Esophagus squamous epithelium (tissue), 5 donors: ENCODE measurements at places on chromosomes 2 and 18.

- H3K4me3 ChIP-seq, result no peak overlapping the region
- no peak for DNase-seq
- H3K4me1 ChIP-seq, result peaks cover 7% of the 10 kb centered on the region
- H3K27ac ChIP-seq, result no peak overlapping the region
These were observed 62.0 kb downstream of the GLI2 start for GRCh38 chr2:120797421-120798221.

DNA sequence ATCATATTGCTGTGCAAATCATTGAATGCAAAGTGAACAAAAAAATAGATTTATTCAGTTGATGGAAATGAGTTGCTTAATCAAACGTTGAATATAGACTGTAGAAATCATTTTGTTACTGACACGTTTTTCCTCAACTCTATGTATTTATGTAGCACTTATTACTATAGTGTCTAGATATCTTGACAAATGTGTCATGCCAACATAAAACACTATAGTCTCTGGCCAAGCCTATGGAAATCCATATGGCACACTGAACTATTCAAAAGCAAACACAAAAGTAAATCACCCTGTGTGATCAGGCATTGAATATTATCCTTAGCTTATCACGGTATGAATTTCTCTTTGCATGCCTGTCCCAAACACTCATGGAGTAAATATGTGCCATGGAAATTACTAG, 131.3 kb downstream of the ZNF804A start:
- no peaks in the 10 kb centered on the region for H3K4me1 ChIP-seq
- no peak overlapping the region for H3K27ac ChIP-seq
- no peak overlapping the region for H3K4me3 ChIP-seq
- no peak for DNase-seq

DNA sequence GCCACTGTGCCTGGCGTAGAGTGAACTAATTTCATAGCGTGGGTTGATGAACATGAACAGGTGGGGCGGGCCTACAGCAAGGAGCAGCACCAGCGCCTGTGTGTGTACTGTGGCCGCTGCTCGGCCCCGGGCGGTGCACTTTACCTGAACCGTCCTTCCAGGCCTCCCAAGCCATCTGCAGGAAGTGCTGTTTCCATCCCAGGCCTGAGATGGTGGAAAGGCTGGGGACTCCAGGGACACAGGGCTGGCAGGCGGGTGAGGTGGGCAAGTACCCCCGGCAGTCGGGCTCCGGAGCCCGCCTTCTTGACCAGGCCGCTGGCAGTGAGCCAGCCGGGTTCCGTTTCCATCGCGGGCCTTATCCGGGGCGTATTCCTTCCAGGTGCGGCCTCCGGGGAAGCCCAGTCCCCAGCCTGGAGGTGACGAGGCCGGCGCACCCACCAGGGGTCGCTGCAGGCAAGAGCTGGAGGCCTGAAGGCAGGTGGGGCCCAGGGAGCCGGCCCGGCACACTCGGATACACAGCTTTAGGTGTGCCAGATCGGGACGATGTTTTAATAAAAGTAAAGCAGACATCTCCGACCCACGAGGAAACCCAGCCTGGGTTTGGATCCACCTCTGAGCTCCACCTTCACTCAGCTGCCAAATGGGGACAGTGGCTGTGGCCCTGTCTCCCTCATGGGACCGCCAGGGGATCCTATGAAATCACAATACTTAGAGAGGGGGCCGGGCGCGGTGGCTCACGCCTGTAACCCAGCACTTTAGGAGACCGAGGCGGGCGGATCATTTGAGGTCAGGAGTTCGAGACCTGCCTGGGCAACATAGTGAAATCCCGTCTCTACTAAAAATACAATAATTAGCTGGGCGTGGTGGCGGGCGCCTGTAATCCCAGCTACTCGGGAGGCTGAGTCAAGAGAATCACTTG, 22.7 kb upstream of the PDIA6 start:
- peaks cover 79% of the 10 kb centered on the region for H3K27me3 ChIP-seq
- no peak overlapping the region for H3K4me3 ChIP-seq
- no peak for DNase-seq

DNA sequence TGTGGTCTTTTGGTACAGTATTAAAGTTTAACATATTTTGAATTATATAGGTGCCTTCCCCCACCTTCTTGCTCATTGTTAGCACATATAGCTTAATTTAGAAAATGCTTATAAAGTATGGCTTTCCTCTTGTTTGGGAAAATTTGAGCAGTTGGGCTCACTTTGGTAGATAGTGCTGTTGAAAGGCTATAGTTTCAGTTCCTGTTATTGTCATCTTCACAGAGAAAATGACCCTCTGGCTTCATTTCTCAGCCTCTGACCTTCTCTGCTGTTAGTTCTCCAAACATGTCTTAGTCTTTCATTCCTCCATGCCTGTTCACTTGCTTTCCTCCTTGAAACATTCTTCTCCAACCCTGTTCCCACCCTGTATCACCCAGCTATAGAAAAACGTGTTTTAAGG, 200.6 kb downstream of the WDR7 start:
- no peaks in the 10 kb centered on the region for H3K36me3 ChIP-seq
- H3K4me3 ChIP-seq, result no peak overlapping the region
- no peak for DNase-seq
- no peak overlapping the region for H3K27ac ChIP-seq
- H3K4me1 ChIP-seq, result no peaks in the 10 kb centered on the region

- H3K27me3 ChIP-seq, result no peaks in the 10 kb centered on the region
- no peaks in the 10 kb centered on the region for H3K4me1 ChIP-seq
- H3K4me3 ChIP-seq, result no peak overlapping the region
- no peak for DNase-seq
- H3K36me3 ChIP-seq, result no peaks in the 10 kb centered on the region
These were observed 36.0 kb downstream of the SMIM21 start for GRCh38 chr18:75391279-75392225.

GRCh38 chr18:66553824-66554223, 50.1 kb downstream of the CDH19 start:
- DNase-seq, result no peak
- H3K4me1 ChIP-seq, result no peaks in the 10 kb centered on the region
- H3K4me3 ChIP-seq, result no peak overlapping the region

DNA sequence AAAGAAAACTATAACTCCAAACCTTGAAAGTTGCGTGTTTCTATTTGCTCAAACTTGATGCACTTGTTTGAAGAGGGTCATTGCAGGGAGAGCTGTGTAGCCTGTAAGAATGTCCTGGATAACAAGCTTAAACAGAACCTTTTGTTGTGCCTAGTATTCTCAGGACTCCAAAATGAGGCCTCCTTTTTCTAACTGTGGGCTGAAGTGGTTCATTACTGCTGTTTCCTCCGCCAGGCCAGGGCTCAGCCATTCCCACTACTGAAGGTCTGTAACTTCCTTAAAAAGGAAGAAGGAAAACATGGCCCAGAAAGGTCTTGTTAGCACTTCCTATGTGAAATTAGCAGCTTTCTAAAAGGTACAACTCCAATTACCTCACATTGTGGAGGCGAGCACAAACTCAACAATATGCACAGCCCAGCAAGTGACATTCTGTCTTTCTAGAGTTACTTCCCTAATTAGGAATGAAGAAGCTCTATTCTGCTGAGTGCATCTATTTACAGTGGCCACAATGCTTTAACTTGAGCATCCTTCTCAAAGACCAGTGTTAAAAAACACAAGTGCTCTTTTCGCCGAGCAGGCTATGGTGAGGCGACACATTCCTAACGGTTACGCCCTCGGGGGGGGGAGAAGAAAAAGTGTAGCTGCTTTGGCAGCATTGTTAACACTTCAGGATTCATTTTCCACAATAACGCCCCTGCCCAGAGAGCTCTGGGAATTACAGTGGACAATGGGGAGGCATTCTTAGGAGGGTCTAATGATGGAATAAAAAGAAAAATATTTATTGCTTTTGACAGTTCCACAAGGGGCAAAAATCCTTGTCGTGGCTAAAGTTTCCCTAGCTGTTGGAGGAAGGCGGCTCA, 136.9 kb upstream of the SIX3 start:
- no peak for DNase-seq
- H3K4me1 ChIP-seq, result peaks cover 15% of the 10 kb centered on the region
- no peak overlapping the region for H3K27ac ChIP-seq
- no peak overlapping the region for H3K4me3 ChIP-seq
- H3K27me3 ChIP-seq, result peaks cover 100% of the 10 kb centered on the region

DNA sequence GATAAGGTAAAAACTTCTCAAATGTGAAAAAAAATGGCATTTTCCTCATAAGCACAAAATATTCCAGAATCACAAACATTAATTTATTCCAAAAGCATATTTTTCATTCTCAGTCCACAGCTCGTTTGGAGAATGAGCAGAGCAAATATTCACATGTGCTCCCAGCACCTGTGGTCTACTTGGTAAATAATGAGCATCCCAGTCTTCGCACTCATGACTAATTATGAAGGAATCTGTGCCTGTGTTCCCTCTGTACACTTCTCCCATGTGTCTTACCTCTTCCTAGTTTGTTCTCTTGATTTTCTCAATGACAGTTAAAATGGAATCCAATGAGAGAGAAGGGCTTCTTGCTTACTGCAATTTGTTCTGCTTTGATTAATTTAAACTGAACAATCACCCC, 671.0 kb upstream of the SOX11 start:
- no peaks in the 10 kb centered on the region for H3K36me3 ChIP-seq
- H3K27ac ChIP-seq, result no peak overlapping the region
- H3K4me3 ChIP-seq, result no peak overlapping the region
- H3K27me3 ChIP-seq, result no peaks in the 10 kb centered on the region

DNA sequence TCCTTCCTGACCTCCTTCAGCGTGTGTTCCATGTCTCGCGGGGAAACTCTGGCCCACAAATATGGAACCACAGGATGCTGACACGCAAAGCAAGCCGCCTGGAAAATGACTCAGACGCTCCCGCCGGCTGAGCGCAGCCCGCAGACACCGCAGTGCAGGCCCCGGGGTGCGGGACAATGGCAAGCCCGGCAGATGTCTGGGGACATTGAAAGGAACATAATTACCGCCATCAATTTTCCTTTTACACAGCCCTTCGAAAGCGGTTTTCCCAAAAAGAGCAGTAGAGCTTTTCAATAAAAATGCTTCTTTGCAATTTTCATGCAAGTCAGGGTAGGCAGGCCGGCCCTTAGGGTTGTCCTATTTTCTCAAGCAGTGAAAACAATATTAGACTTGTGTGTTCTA, 159.2 kb upstream of the SH3BP4 start:
- no peaks in the 10 kb centered on the region for H3K36me3 ChIP-seq
- H3K4me1 ChIP-seq, result no peaks in the 10 kb centered on the region
- no peak overlapping the region for H3K27ac ChIP-seq

- peaks cover 11% of the 10 kb centered on the region for H3K4me1 ChIP-seq
- DNase-seq, result no peak
- H3K27me3 ChIP-seq, result no peaks in the 10 kb centered on the region
These were observed 25.7 kb downstream of the NPPC start for GRCh38 chr2:231900486-231900942.

GRCh38 chr2:3857576-3857975, 154.2 kb downstream of the DCDC2C start:
- H3K27me3 ChIP-seq, result no peaks in the 10 kb centered on the region
- H3K36me3 ChIP-seq, result no peaks in the 10 kb centered on the region
- no peak overlapping the region for H3K4me3 ChIP-seq
- H3K4me1 ChIP-seq, result no peaks in the 10 kb centered on the region
- no peak for DNase-seq
- H3K27ac ChIP-seq, result no peak overlapping the region

- DNase-seq, result no peak
- peak overlapping the region; percentile 7 for H3K27ac ChIP-seq
- no peak overlapping the region for H3K4me3 ChIP-seq
- no peaks in the 10 kb centered on the region for H3K36me3 ChIP-seq
These were observed 41.6 kb downstream of the KCNE4 start for GRCh38 chr2:223093436-223094241.

- H3K27ac ChIP-seq, result no peak overlapping the region
- H3K4me3 ChIP-seq, result no peak overlapping the region
- H3K36me3 ChIP-seq, result no peaks in the 10 kb centered on the region
These were observed 64.1 kb downstream of the POLE4 start for GRCh38 chr2:75022516-75022915.

DNA sequence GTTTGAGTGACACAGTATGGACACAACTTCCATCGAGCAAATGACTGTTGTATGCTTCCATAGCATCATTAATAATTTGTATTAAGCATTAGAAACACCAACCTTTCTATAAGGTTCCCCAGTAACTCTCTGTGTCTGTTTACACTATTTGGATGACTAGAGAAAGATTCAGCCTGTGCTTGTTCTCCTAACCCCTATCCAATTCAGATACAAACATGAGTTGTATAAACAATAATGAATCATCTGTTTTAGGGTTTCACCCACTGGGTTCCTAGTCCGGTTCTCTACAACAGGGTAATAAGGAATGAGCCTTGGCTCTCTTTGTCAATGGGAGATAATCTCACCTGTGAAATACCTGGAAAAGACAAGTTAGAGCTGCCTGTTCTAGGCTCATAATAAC, 894.1 kb upstream of the PIK3C3 start:
- no peaks in the 10 kb centered on the region for H3K36me3 ChIP-seq
- DNase-seq, result no peak
- no peak overlapping the region for H3K27ac ChIP-seq
- H3K4me3 ChIP-seq, result no peak overlapping the region
- no peaks in the 10 kb centered on the region for H3K4me1 ChIP-seq

DNA sequence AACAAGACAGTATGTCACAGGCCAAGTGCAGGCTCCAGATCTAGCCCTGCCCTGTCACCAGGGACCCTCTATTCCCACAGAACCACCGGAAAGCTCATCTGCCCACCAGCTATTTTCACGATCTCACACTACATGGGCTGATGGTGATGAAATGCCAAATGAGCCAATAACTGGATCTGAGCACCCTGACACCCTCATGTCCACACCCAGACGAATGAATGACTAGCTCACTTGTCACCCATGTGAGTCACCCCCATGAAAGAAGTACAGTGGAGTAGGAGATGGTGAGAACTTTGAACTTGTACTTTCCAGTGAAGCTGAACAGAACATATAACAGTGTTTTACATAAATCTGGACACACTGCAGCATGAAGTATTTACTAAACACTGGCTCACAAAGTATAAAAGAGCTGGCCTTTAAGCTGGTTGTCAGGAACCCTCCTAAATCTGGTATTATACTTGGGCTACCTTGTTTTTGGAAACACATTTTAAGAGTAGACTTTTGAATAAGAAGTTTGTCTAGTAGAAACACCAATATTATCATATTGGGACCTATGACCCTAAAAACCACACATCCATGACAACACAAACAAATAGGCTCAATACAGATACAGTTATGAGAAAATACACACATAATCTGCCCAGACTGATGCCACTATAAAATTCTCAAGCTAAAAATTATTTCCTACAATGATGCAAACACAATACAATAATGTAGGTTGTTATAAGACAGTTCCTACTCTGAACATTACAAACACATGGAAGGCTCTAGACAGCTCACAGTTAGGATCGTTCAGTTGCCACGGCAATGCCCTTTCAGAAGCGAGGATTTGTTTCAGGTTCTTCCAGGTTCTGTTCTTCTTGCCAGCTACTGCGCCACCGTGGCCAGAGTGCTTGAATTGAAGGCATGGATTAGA, 19.0 kb downstream of the INO80C start:
- peaks cover 11% of the 10 kb centered on the region for H3K36me3 ChIP-seq
- H3K4me3 ChIP-seq, result no peak overlapping the region
- H3K4me1 ChIP-seq, result peaks cover 12% of the 10 kb centered on the region
- no peak for DNase-seq
- H3K27me3 ChIP-seq, result no peaks in the 10 kb centered on the region
- H3K27ac ChIP-seq, result peak overlapping the region; percentile 90

GRCh38 chr2:11799826-11800225, 53.4 kb downstream of the LPIN1 start:
- DNase-seq, result no peak
- H3K27ac ChIP-seq, result no peak overlapping the region
- no peaks in the 10 kb centered on the region for H3K27me3 ChIP-seq
- H3K4me1 ChIP-seq, result no peaks in the 10 kb centered on the region
- peaks cover 100% of the 10 kb centered on the region for H3K36me3 ChIP-seq

GRCh38 chr2:42696987-42697386, 66.9 kb downstream of the OXER1 start:
- H3K4me3 ChIP-seq, result no peak overlapping the region
- DNase-seq, result no peak
- no peaks in the 10 kb centered on the region for H3K36me3 ChIP-seq
- no peak overlapping the region for H3K27ac ChIP-seq
- H3K27me3 ChIP-seq, result no peaks in the 10 kb centered on the region
